ENCODE measurements at places on chromosomes 7 and 10.

DNA sequence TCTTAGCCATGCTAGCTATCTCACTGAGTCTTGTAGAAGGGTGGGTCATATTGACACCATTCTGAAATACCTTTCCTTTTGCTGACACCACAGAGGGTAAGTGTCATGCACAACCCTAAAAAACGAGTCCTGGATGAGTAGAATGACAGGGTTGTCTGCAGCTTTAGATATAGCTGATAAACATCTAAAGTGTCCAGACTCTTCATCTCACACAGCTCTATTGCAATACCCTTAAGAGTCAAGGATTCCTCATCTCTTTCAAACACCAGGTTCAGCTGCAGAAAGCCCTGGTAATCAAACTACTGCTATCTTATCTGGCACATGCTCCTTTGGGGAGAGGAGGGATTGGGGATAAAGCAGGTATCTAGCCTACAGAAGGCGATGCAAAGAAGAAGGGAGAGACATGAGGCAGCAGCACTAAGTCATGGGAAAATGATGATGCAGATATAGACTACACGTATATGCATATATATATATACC lies 127.0 kb downstream of the ANK3 start:
- DNase-seq: no peak

- DNase-seq: no peak
Observed at GRCh38 chr7:150716368-150716767, at the start of gene GIMAP1. GIMAP1 (plus strand) TSS chr7:150716613; CDS start chr7:150719048, 2,435 bp downstream.

GRCh38 chr10:88138319-88138848 lies 275.0 kb downstream of the PTEN start:
- no peak for DNase-seq

DNA sequence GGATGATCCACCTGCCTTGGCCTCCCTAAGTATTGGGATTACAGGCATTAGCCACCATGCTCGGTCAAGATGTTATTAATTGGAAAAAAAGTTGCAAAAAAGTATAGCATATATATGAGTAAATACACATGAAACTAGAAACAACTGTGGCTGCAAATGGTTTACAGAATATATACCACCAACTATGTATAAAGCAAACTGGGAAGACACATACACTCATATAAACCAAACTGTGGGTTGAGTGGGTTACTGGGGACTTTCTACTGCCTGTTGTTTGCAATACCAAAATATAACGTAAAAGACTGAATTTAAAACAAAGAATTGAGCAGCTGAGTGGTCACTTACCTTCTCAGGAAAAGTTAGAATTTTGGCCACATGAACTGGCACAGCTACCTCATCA lies 8.1 kb downstream of the POLR3A start:
- DNase-seq: no peak

DNA sequence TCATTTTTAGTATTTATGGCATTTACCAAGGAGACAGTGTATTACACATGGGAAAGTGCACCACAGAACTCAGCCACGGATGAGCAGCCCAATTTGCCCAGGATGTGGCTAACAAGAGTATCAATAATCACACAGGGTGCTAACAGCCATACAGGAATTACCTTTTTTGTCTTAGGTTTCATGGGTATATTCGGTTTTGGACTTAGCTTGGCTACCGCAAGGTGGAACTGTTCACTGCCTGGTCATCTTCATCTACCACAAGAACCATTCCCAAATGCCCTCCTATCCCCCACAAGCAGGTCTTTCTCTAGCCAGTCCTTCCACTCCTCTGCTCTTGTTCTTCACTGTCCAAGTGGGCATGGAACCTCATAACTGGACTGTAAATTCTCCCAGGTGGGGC lies 6.0 kb downstream of the PDLIM1 start:
- DNase-seq: no peak

DNA sequence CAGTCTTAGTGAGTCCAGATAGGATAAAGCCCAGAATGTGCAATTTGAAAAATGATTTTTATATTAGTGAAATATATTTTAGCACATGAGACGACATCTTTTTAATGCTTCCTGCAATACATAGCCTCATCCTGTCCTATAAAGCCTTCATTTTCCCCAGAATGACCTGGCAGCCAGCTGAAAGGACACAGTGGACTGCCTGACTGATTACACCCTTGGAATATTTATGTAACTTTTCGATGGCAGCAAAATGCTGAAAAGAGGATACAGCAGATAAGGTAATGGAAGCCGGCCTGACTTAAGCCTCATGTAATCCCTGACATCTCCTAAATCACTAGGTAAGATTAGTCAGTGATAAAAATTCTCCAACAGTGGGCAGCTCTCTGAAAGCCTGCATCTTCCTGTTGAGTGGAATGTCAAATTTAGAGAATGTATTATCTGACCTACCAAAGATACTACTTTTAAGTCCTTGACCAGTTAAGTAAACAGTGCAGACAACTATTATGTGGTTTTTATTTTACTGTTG lies 210.7 kb upstream of the STEAP1 start:
- no peak for DNase-seq

DNA sequence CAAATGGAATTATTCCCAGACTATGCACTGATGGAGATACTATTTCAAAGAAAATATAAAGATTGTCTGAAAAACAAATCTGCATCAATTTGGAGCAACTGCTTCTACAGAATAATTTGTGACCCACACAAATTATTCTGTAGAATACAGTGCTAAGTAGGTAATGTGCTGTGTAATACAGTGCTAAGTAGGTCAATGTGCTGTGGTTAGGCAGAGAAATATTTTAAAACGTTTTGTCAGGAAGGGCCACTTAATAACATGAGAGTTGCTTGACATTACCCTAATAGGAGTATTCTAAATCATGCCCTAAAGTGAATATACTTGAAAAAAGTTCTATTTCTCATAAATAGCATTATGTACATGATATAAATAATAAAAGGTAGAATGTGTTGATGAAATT lies 116.5 kb upstream of the KCND2 start:
- DNase-seq: no peak

DNA sequence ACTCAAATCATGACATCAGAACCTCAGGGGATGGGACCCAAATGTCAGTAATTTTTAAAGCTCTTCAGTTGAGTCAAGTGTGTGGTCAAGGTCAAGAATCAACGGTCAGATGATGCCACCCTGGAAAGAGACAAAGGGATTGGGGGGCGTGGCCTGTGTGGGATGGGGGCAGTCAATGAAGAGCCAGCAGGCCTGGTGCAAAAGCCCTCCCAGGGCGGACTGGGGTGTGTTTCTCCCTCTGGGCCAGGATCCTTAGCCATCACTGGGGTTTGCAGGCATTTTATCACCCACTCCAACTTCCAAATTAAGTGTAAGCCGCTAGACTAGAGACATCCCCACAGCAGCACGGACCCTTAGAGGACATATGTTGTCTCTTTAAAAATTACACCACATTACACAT lies 204.7 kb downstream of the USP6NL start:
- no peak for DNase-seq

GRCh38 chr10:110861930-110862649 lies 9.6 kb upstream of the PDCD4 start:
- DNase-seq: no peak

DNA sequence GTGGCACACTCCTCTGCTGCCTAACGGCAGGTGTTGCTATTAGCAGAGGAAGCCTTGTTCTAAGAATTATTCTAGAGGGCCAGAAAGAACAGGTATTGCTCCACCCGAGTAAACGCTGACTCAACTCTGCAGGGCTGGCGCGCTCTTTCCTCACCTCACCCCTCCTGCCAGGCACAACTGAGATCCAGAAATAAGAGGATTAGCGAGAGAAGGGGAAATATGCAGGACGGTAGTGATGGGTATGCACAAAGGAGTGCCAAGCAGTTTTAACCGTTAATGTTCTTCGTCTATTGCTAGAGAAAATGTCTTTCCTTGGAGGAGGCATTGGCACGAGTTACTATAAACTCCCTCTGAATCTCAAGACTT lies 369 bp upstream of the SCIN start:
- no peak for DNase-seq

- DNase-seq: peak; percentile 54
Observed at GRCh38 chr7:95327356-95327755, 3.0 kb upstream of the PON1 start.

DNA sequence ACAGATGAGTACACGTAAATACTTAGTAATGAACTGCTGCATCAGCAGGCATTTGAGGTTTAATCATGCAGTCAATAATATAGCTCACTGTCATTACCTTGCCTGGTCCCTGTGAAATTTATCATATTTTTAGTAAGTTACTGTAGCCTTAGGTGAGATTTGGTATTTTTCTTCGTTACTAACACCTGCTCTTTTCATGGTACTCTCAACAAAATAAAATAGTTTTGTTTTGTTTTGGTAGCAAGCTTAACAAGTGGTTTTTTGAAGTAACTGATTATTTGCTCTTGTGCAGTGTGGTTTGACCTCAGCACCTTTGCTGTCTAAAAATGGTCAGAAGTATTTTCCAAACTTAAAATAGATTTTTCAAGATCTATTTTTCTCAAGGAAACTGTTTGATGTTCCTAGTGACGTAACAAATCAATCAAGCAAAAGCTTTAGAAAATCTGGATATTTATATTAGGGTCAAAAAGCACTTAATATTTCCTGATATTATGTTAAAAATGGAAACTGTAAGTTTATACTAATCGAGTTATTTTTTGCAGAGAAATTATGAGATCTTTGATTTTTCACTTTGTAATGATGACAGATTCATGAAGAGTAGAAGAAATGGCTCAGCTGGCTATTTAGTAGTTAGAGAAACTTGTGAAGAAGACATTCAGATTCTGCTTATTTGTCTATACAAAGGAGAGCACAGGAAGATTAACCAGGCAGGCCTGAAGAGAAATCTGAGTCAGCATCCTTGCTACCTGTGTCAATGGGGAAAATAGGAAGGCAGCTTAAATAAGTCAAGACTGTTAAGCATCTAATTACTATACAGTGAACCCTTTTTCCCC lies 21.0 kb upstream of the RPA3 start:
- DNase-seq: no peak

GRCh38 chr7:149462101-149462520 lies 1.2 kb upstream of the ZNF777 start:
- DNase-seq: no peak

DNA sequence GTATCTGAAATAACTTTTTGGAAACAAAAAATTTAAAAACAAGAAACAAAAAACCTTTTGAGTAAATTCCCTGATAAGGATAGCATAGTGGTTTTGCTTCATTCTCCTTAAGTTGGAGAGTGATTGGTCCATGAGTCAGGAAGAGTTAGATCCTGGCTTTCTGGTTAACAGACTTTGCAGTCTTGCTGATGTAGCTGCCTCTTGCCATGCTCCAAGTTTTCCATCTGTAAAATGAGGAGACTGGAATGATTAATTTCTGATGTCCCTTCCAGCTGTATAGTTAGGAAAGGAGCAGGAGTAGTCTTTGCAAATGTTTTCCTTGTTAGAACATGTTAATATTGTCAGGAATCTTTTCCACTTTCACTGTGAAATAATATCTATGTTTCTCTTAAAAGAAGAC lies 266.6 kb downstream of the DNAJB9 start:
- DNase-seq: no peak

DNA sequence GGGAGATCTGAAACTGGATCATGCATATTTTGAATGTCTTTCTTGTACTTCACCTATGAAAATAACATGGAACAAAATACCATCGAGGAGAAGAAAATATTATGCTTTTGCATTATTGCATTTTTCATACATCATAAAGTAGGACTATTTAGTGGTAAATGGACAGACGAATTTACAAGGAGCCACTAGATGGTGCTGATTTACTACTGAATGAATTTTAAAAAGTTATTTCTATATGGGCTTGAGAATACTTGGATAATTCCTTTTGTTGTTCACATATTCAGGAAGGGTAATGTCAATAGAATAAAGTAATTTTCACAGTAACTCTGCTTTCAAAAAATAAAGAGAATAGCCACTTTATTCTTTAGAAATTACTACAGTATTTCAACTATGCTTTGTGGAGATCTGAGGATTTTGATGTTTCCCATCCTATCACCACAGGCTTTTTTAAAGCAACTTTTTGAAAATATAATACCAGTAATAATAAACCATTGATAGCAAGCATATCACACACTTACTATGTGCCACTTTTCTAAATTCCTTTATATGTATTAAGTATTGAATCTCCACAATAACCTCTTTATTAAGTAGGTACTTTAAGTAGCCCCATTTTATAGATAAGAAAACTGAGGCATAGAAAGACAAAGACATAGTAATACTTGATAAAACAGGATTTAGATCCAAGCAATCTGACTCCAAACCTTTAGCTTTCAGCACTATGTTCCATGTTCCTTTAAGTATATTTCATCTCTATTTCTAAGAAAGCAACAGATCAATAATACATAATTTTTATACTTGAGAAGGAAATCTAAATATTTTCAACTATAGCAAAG lies 38.6 kb downstream of the NEBL start:
- peak; percentile 9 for DNase-seq

GRCh38 chr10:6091630-6092029 lies 2.8 kb downstream of the RBM17 start:
- DNase-seq: no peak

DNA sequence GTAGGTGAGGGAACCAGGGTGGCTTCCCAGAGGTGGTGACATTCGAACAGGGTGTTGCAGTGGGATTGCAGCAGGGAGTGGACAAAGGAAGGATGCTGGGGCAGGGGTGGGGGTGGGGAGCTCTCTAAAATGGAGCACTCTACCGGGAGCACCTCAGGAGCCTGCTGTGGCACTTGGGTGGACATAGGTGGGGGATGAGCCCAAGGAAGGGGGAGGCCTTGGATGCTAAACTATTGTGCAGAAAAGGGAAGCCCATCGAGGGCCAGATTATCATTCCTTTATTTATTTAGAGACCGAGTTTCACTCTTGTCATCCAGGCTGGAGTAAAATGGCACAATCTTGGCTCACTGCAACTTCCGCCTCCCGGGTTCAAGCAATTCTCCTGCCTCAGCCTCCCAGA lies 3.3 kb upstream of the STX1A start:
- DNase-seq: no peak

GRCh38 chr10:74164716-74165529 lies 13.9 kb downstream of the ADK start:
- peak; percentile 29 for DNase-seq

GRCh38 chr7:26653430-26654399 lies 210.7 kb downstream of the SKAP2 start:
- peak; percentile 64 for DNase-seq

GRCh38 chr10:79054203-79055099 lies 14.3 kb upstream of the ZMIZ1 start:
- no peak for DNase-seq

- no peak for DNase-seq
Observed at GRCh38 chr7:30896036-30896435, 15.6 kb upstream of the AQP1 start.

- DNase-seq: no peak
Observed at GRCh38 chr7:29957521-29958310, 31.9 kb downstream of the SCRN1 start.

- DNase-seq: no peak
Observed at GRCh38 chr10:93063977-93064660, 3.5 kb downstream of the CYP26C1 start.

- DNase-seq: no peak
Observed at GRCh38 chr10:78414380-78414779, 380.7 kb downstream of the RPS24 start.

DNA sequence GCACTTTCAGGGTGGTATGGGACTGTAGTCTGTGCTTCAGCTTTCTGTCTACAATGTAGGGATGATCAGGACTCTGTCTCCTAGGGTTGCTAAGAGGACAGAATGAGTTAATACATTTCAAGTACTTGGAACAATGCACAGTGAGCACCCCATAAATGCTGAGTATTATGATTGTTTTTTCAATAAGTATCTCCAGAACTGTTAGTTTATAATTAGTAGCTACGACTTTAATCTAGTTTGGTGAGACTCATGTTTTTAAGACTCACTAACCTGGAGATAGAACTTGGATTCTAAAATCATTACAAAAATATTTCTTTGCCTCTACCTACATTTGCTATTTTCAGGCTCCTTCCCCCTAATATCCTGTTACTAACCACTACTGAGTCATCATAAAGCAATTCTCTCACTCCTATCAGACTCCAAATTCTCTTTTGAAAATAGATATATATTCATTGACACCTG lies 95.3 kb downstream of the CPED1 start:
- DNase-seq: peak; percentile 53

All from M059J (cell line).